ENCODE measurements at places on chromosomes 1 and 21.

DNA sequence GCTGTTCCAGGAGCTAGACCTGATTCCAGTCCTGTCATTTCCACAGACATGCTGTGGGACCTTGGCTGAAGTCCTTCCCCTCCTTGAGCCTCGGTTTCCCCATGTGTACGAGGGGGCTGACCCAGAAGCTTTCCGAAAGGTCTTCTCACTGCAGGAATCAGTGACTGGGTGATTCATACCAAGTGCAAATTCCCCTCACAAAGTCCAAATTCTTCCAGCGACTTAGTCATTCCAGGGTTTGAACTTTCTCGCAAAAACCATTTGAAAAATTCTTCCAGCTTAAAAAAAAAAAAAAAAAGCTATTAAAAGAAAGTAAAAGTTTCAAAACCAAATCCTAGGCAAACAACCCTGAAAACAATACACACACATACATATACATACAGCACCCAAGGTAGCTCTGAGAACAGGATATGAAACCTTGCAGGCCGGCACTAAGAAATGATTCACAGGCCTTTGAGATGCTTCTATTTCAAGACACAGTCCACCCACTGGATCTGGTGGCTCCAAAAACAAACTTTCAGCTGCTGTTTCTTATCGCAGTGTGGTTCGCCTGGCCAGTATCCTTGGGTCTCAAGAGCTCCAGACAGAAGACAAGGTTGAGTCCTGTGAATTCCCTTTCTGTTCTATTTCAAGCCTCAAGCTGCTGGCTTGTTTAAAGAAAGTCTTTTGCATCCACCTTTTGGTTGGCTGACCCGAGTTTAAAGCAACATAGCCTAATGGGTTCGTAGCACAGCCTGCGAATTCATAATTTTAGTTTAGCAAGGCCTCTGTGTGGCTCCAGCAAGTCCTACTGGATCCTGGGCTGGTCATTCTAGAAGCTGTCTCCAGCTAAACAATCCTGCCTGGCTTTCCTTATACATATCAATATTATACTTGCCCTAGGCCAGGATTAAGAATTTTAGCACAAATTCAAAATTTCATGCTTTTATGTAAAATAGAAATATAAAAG is 18.0 kb upstream of the ID3 start:
- DNase-seq = no peak

DNA sequence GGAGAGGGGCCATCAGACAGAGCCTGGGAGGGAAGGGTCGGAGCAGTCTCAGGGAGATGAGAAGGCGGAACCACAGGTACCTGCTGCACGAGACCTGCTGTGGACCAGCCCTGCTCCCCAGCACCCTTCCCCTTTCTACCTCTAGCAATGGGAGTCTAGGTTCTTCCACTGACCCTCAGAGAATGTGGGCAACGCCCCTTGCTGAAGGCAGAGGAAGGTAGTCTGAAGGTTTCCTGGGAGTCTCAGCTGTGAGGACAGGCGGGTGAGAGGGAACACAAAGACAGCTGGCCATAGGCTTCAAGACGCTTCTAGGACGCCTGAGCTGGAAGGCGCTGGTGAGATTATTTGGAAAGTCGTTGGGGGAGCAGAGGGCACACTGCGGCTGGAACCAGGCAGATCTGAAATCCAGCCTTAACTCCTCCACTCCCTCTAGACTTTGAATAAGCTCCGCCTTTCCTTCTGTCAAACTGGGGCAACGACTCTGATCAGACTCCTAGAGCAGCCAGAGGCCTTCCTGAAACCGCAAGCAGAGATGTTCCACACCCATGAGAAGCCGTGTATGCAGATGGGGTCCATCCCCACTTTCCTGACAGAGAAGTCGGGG is 18.1 kb downstream of the SLC45A3 start:
- no peak for DNase-seq

GRCh38 chr1:69263921-69264391 is 303.8 kb upstream of the LRRC7 start:
- DNase-seq = no peak

DNA sequence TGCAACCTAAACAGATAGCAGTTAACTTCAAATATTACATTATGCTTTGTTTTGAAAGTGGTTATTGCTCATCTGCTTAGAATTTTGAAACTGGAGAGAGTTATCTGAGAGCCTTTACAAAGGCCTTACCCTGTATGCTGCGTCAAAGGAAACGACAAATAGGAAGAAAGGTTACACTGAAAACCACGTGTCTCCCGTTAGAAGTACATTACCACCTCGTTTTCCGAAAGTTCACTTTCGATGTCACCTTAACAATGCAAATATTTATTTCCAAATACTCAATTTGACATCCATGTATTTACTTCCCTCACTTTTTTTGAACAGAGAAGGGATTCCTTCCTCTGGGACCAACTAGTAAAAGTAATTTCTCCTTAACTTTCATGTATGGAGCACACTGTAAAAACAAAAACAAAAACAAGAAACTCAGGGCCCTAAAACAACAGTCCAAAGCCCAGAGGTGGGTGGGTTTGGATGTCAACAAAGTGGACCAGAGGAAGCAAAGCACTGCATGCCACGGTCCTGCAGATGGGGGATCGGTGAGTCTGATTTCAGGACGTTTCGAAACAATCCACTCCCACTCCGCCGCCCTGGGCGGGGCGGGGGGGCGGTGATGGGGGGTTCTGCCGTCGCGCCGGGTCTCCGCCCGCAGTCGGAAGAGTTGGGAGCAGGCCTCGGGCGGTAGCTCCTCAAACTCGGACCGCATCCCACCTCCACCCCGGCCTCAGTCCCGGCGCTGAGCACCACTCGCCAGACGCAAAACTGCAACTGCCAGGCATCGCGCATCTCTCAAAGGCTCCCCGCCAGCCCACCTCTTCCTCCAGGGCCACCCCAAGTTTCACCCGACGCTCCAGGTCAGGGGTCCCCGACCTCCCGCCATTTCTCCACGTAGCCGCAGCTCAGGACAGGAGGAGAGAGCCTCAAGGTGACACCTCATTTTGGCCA is 841 bp downstream of the ADSS2 start:
- peak; percentile 42 for DNase-seq

DNA sequence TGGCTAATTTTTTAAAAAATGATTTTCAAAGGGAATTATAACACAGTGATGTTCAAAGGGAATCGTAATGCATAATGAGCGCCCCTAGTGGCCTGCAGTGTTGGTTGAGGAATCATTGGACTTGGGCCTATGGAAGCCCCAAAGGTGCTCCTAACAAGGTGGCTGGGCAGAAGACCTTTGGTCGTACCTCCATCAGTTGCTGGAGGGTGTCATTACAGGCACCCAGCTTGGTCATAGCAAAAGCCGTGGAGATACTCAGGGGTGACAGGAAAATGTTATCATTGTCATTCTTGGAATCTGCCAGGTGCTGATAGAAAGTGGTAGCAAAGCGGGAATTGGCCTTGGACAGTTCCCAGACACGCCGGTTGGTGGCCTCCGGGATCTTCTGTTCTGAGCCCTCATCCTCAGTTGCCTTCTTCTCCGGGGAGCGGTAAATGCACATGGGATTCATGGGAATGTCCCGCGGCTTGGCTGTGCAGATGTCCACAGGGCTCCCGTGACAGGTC is 2.7 kb downstream of the SERPINC1 start:
- DNase-seq = peak; percentile 81

DNA sequence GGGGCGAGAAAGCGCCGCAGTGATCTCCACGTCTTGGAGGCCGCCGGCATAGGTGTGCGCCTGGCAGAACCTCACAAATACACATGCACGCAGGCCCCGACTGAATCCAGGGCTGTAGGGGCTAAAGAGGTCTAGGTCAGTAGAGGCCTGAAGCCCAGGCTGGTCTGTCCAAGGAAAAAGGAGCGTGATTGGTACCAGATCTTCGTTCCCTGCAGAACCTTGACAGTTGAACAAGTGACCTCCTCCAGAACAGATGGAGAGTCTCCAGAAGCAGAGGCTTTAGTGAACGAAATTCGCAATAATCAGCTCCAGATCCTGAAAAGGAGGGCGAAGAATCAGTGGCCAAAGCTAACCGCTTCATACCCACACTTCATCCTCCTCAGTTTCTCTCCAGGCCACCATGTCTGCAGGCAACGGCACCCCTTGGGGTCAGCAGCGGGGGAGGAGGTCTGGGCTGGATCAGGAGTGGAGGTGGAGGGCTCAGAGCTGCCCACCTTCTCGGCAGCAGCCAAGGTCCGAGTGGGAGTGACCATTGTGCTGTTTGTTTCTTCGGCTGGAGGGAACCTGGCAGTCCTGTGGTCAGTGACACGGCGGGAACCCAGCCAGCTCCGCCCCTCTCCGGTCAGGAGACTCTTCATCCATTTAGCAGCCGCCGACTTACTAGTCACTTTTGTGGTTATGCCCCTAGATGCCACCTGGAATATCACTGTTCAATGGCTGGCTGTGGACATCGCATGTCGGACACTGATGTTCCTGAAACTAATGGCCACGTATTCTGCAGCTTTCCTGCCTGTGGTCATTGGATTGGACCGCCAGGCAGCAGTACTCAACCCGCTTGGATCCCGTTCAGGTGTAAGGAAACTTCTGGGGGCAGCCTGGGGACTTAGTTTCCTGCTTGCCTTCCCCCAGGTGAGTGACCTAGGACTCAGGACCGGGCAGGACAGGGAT is 749 bp upstream of the PEX11B start:
- DNase-seq = peak; percentile 60

DNA sequence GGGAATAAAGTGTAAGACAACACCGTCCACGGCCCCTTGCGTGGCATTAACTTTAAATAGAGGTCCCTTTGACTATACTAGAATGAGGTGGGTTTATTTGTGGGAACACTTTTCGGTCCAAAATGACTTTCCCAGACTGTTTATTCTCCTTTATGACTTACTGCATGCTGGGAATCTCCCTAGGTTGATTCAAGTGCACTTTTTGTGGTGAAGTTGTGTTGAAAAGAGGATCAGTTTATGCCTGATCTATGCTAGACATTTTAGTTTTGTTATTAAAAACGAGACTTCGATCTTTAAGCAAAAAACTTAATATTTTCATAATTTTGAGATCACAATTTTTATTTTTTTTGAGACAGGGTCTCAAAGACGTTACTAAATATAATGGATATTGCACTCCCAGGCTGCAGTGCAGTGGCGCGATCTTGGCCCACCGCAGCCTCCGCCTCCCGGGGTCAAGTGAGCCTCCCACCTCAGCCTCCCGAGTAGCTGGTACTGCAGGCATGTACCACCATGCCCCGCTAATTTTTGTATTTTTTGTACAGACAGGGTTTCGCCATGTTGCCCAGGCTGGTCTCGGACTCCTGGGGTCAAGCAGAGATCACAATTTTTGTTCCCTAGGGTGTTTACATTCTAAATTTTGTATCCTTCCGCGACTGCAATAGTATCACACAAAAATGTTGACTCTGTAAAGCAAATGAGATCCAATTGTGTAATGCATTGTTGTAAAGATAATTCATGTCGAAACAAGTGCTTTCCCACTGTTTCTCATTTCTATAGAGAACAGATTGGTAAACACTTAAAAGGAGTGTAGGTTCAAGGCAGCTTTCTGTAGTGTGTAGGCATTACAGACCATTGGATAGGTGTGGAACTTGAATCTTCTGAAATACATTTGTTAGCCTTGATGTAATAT is 1.6 kb downstream of the CDC42 start:
- DNase-seq = no peak

GRCh38 chr1:153566414-153567371 is 1.0 kb upstream of the S100A2 start:
- DNase-seq = peak; percentile 90

GRCh38 chr1:212669102-212669501 is 30.5 kb downstream of the BATF3 start:
- peak; percentile 80 for DNase-seq

- peak; percentile 88 for DNase-seq
Observed at GRCh38 chr1:155062702-155063411, 683 bp upstream of the EFNA4 start.

DNA sequence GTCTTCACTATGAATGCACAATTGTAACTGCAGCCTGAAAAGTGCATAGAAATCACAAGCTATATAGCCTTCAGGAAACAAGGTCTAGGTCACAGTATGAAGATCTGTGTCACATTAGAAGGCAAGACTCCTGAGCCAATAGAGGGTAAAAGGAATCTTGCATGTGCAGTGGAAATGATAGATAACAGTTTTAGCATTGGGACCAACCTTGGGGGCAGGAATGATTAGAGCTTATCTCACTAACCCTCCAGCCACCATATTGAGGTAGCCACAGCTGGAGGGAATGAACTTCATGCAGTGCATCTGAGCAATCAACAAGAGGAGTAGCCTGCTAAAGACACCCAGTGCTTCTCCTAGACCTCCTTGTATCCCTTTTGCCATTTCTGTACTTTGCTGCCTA is 390.1 kb downstream of the LTN1 start:
- DNase-seq = no peak

DNA sequence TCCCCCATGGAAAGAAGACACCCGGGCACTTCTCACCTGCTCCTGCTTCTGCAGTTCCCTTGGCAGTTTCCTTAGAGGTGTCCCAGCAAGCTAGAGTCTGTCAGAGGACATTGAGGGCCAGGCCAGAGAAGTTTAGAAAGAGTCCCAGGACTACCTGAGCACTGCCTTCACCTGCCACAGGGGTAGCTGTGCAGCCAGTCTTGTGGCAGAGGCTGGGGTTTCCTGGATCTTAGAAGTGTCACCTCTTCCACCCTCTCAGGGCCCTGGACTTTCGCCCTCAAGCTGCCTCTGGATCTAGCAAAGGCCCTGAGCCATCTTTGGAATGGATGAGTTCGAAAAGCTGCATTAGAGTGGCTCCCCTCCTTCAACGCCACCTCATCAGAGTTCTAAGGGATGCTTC is 34.9 kb upstream of the BTG2 start:
- DNase-seq = peak; percentile 33

DNA sequence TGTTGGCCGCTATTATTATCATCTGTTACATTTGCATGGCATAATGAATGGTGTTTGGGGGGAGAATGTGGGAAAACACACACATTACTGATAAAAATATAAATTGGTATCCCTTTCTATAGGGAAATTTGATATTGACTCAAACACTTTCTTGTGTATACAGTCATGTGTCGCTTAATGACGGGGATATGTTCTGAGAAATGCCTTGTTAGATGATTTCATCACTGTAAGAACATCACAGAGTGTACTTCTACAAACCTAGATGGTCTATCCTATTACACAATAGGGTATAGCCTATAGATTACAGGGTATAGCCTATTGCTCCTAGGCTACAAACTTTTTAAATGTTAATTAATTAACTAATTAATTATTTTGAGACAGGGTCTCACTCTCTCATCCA is 67.2 kb upstream of the B3GALNT2 start:
- DNase-seq = no peak

GRCh38 chr1:10308001-10308400 is 90.9 kb upstream of the PGD start:
- no peak for DNase-seq

DNA sequence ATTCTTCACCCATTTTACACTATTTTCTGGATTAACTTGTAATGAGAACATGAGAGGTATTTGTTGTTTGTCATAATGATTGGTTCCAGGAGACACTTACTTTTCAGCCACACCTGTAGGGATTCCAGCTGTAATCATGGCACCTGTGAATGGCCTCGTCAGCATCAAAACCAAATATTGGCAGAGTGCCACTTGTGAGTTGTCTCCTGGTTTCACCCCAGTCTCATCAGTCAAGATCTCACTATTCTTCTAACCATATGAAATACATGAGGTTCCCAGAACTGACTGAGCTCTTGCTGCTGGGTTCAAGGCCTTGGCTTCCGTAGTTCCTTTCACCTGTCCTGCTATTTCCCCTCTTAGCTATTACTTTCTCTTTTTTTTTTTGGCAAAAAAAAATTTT is 246.6 kb upstream of the ADGRL2 start:
- DNase-seq = no peak

- no peak for DNase-seq
Observed at GRCh38 chr1:233627376-233627775, 13.5 kb downstream of the KCNK1 start.

GRCh38 chr21:40074710-40075109 is 207.5 kb downstream of the PCP4 start:
- no peak for DNase-seq

Measured in GM23338 (cell line).